Retina (tissue), 1 donor: ENCODE measurements at places on chromosomes 11 and 22.
A peak's percentile ranks its signal among the peaks of the same experiment; 100 is the strongest.

DNA sequence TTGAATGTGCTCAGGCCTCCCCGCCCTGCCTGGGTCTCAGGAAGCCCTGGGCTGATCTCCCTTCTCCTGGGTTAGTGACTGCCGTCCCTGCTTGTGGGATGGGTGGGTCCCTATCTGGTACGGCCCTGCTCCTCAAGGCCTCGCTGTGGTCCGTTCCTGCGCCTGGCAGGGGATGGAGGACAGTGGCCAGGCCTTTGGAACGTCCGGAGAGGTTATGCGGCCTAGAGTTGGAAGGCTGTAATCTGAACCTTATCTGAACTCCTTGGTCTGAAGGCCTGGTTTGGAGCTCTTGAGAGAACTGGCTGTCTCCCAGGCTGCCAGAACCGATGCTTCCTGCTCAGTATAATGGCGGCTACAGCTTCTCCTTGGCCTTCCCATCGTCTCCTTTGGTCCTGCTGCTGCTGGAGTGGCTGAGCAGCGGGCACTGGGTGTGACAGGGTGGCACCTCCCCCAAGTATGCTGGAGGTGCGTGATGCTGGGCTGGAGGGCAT, 72.8 kb downstream of the FLI1 start:
- DNase-seq = no peak

GRCh38 chr11:132186699-132187098, 816.3 kb downstream of the NTM start:
- no peak for DNase-seq

DNA sequence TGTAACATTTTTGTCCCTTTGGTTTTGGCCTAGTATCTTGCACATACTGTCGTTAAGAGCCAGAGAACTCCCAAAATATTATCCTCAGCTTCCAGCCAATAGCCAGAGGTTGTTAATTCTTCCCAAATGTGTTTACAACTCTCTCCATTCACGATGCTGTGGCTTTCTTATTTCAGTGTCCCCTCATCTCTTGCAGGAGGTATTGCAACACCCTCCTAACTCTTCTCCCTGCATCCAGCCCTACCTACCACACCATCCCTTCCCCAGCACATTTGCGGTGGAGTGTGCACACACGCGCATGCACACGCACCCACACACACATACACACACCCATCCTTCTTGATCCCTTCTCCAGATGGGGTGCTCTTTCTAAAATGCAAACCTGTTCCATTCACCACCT, 75.6 kb upstream of the LMO2 start:
- no peak for DNase-seq

DNA sequence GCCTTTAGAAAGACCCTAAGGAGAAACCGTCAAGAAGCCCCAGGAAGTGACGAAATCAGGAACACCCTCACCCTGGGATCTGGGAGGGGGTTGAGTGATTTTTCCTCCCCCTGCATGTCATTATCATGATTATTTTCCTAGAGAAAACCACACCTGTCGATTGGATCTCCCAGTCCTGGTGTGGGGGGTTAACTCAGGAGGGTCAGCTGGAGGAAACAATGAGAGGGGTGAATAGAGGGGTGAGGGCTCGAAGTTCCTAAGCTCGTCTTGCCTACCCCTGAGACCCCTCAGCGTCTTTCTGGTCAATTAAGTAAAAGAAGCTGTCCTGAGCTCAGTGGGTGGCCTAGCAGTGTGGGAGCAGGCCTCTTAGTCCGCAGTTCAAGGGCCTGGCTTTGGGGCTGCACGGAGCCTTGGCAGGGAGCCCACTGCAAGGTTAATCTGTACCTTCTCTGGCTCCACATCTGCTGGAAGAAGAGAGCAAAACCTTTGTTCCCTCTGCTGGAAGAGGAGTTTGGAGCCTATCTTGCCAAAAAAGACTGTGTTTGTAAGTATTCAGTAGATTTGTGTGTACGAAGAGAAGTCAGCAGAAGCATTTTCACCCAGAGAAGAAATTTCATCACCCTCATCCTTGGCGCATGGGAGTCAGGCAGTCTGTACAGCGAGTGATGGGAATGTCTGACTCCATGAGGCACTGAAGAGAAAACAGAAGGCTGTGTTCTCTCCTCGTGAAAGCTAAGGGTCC, 34.2 kb upstream of the FTH1 start:
- DNase-seq = peak; percentile 30

GRCh38 chr11:3904228-3904627, 48.8 kb downstream of the STIM1 start:
- no peak for DNase-seq

- DNase-seq = no peak
These were observed 40.9 kb downstream of the RNF141 start for GRCh38 chr11:10499874-10500601.

DNA sequence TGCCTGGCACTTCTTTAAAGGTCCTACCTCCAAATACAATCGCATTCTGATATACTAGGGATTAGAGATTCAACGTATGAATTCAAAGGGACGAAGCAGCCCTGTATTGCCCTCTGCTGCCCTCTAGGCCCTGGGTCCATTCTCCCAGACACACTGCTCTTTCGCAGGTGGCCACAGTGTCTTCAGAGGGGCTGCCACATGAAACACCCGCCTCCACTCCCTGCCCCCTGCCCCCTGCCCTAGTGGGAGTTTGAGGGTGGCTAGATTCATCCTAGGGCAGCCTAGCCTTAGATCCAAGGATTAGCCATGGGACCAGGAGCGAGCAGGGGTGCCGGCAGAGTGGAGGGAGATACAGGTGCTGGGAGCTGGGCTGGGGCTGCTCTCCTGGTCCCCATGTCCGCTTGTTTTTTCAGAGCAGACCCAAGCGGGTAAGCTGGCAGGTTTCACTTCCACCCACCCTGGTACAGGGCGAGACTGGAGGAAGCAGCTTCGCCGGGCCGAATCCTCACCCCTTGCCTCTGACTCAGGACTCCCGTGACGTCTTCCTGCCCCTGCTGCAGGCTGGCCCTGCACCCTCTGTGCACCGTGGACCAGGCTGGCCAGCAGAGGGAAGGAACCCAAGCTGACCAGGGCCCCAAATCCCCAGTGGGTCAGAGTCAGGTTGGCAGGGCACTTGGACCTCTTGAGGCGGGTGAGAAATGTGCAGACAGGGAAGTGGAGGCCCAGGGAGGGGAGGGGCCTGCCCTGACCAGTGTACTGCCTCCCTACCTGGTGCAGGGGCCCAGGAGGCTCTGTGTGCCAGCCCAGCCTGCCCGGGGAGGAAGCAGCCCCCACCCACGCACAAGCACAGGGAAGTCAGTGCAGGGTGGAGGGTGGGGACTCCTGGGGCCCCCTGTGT, 28.4 kb upstream of the HMOX1 start:
- DNase-seq = peak; percentile 20

DNA sequence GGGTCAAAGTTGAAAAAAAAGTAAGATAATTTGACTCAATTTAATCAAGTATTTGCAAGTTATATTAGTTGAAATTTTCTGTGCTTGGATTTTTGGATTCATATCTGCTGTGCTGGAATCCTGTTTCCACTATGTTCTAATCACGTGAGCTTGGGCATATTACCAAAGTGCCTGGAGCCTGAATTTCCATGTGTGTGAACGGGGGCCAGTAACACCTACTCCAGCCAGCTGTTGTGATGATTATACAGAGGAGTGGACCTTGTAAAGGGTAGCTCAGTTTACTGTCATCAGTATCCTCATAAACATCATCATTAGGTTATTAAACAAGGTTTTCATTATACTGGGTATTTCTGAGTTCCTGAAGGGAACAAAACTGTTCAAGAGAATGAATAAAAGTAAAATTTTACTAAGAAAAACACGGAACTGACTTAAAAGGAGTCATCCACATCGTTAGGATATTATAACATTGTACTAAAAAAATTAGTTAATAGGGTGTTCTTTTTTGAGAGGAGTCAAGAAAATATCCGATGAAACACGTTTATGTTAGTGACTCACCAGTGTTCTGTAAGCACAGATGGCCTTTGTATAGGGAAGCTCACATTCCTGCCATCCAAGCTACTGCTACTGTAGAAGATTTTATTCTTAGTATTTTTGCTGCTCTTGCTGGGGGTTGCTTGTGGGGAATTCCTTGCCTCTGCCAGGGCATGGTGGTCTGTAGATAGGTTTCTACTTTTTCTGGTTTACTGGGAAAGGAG, 144.1 kb downstream of the ARHGAP42 start:
- no peak for DNase-seq

- DNase-seq = no peak
These were observed 2.7 kb downstream of the MDK start for GRCh38 chr11:46383974-46384701.

- DNase-seq = no peak
These were observed 32.2 kb upstream of the OAF start for GRCh38 chr11:120178561-120179056.

DNA sequence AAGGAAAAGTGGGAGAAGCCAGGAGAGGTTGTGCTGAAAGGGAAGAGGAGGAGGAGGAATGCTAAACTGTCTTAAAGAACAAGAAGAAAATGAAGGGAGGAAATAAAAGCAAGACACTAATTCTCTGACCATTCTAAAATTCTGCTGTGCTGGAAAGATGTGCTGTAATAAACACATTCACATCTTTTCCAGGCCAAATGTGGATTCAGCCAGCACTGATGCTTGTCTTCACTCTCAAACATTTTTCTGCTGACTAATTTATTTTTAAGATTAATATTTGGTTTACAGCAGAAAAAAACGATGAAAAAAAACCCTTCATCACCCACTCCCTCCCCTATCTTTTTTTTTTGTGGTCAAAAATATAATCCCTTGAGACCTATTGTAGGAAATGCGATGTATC, 223.6 kb downstream of the SWAP70 start:
- DNase-seq = no peak

DNA sequence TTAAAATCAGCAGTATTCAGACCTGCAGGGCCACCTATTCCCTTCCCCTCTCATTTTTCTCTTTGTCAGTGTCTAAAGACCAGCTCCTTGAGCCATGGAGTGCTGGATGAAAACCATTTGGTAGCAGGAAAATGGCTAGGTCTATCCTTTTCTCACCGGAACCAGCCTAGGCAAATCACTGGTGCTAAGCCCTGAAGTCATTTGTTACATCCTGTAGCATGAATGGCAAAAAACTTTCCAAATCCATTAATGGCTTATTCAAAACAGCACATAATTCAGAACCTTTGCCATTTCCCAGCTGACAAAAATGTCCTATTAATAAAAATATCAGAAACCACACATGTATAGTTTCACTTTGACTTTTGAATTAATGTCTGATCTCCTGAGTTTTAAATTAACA, 209.5 kb upstream of the E2F8 start:
- no peak for DNase-seq

DNA sequence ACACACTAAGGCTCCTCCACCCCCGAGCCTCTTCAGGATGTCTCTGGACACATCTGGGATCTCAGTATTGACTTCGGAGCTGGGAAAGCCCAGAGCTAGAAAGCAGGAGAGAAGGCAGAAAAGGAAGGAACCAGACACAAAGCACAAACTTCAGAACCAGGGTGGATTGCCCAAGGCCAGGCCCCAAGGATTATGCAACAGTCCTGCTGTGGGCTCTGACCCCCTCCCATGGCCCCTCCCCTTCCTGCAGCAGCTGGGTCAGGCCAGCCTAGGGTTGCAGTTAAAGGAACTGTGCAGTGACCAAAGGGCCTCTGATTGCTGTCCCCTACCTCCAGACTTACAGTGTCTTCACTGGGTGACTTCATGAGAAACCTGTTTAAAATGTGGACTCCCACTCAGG, 5.3 kb downstream of the KCNE3 start:
- DNase-seq = no peak

DNA sequence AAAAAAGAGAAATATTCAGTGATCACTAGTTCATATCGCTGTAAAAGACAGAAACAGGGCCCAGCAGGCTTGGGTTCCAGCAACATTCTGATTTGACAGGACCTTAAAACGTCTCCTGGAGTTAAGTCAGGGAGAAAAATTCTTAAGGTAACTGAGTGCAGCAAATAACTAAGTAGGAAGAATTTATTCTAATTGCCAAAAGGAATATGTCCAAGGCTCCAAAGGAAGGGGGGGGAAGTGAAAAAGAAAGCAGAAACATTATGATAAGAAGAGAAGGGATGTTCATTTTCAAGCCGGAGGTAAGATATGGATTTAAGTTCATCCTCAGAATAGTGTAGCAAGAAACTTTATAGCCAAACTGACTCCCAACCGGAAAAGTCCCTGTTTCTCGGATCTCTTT, 90.4 kb downstream of the WT1 start:
- DNase-seq = no peak

DNA sequence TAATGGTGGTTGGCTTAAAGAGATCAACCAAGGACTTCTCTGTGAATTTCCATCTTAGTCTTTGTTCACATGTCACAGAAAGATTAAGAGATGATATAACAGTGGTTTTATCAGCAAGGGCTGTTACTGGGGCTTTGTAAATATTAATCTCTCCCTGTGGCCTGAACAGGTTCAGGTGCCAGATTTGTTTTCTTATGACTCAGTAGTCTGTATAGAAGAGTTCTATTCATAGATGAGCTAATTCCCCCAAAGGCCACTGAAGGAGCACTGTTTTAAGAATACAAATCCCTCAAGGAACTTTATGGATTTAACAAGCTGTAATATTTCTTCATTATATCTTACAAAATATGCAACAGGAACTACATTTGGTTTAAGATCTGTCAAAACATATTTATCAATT, 50.4 kb downstream of the TCP11L1 start:
- no peak for DNase-seq

- DNase-seq = peak; percentile 67
These were observed 1.0 kb downstream of the PIM3 start for GRCh38 chr22:49961601-49962011.

- DNase-seq = peak; percentile 15
These were observed 1375.9 kb upstream of the RAG2 start for GRCh38 chr11:37973941-37974340.

- no peak for DNase-seq
These were observed 28.9 kb downstream of the CLMP start for GRCh38 chr11:123166071-123166559.

- DNase-seq = no peak
These were observed 49.3 kb downstream of the SCUBE1 start for GRCh38 chr22:43293655-43294392.

DNA sequence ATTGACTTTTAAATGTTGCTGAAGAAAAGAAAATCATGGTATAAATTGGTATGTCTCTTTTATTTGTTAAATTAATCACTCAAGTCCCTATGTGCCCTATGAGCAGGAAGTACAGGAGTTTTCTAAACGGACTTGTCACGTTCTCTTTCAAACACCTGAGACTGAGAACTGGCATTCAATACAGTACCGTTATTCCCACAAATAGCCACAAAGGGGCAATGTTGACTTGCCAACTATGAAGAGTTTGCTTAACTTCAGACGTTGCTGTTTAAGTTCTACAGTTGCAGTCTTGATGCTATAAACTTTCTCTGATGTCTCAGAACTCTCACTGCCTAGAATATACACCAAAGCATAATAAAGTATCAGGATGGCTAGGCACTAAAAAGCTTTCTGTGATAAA, 7.6 kb downstream of the OR56A1 start:
- peak; percentile 9 for DNase-seq

- DNase-seq = no peak
These were observed 852.6 kb upstream of the RAG2 start for GRCh38 chr11:37450613-37451012.

GRCh38 chr11:124285610-124286344, 28.0 kb downstream of the OR8D1 start:
- DNase-seq = no peak

- DNase-seq = no peak
These were observed 1290.4 kb downstream of the BRD1 start for GRCh38 chr22:48537343-48537680.
